ENCODE measurements at places on chromosomes 13 and 19. TPM values are rescaled to one million over a fixed set of nuclear protein-coding genes. Genes with fewer than 3 reads are reported as not detected.

- DNase-seq, result no peak
- H3K4me1 ChIP-seq, result peaks cover 50% of the 10 kb centered on the region
- no peaks in the 10 kb centered on the region for H3K36me3 ChIP-seq
- H3K27me3 ChIP-seq, result no peaks in the 10 kb centered on the region
- no peak overlapping the region for H3K4me3 ChIP-seq
Measured at GRCh38 chr13:37413161-37413560, 185.4 kb downstream of the POSTN start.

GRCh38 chr19:825897-826644, 1.6 kb upstream of the AZU1 start:
- H3K36me3 ChIP-seq, result no peaks in the 10 kb centered on the region
- DNase-seq, result no peak
- H3K4me1 ChIP-seq, result peaks cover 9% of the 10 kb centered on the region
- H3K27me3 ChIP-seq, result no peaks in the 10 kb centered on the region
- no peak overlapping the region for H3K27ac ChIP-seq
- no peak overlapping the region for H3K4me3 ChIP-seq

- no peak for DNase-seq
- H3K4me3 ChIP-seq, result peak overlapping the region; percentile 32
- H3K4me1 ChIP-seq, result peaks cover 38% of the 10 kb centered on the region
- peak overlapping the region; percentile 32 for H3K27ac ChIP-seq
- H3K27me3 ChIP-seq, result no peaks in the 10 kb centered on the region
Measured at GRCh38 chr19:18390065-18390907, 4.3 kb downstream of the GDF15 start.

DNA sequence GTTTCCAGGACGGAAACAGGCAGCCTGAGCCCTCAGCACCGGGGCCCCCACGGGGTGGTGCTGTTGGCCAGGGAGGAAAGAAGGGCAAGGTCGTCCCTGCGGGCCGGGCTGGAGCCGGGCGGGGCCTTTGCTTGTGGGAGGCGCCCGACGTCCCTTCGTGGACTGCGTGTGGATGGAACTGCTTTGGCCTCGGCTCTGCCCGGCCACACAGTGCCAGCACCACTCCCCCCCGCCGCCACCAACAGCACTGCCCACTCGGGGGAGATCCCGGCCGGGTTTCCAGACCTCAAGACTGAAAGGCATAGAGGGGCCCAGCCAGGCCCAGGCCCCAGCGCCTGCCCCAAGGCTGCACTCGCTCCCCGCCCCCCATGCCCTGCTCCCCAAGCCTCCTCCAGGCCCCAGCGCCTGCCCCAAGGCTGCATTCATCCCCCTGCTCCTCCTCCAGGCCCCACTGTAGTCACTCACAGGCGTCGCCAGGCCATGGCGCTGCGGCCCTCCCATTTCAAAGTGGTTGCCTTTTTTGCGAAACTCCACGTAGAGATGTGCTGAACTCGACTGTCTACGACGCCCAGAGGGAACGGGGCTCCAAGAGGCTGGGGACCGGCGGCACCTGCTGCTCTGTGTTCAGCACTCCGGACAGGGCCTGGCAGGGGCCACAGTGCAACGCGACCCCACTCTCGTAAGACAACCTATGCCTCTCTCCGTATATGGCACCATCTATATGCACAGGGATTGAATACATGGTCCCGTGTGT, 22.5 kb downstream of the C13orf46 start:
- no peaks in the 10 kb centered on the region for H3K27me3 ChIP-seq
- no peak overlapping the region for H3K27ac ChIP-seq
- H3K4me3 ChIP-seq, result no peak overlapping the region
- no peak for DNase-seq
- H3K36me3 ChIP-seq, result peaks cover 16% of the 10 kb centered on the region

ZNF132 gene
- total RNA-seq, result 1.2 TPM

DNA sequence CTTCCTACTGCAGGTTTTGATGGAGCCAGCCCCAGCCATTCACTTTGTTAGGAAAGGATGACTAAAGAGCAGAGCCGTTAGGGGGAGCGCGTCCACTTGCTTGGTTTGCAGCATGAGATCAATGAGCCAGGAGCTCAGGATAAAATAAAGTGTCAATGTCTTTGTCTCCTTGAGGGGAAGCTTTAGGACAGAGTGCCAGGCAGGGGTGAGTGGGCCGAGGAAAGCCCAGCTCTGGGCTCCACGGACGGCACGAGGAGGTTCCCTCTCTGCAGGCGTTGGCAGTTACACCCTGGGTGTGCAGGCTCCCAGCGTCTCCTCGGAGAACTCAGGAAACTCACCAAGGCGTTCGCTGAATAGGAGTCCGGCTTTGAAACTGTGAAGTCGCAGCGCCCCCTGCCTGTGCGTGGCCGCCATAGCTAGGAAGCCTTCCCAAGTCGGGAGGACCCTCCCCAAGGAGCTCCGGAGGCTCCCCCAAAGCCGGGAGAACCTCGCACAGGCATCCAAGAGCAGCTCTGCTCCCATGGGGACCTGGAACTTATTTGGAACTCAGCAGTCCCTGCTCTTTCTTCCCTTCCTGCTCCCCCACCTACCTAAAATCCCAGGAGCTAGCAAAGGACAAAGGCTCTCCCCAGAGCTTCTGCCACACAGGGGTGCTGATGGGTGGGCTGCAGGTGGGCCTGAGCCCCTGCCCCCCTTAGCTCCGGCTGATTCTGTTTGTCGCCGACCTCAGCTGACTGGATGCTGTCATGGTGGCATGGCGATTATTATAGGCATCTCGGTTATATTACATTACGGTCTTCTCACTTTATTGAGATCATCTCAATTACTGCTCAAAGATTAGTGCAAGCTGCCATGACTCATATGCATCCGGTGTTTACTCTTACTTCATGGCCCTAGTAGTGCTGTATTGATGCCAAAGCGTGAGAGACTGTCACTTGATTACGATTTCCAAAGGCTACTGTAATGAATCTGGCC, 34.4 kb downstream of the GSX1 start:
- H3K27ac ChIP-seq, result no peak overlapping the region
- H3K36me3 ChIP-seq, result no peaks in the 10 kb centered on the region
- peak overlapping the region; percentile 68 for H3K4me3 ChIP-seq
- H3K4me1 ChIP-seq, result peaks cover 2% of the 10 kb centered on the region
- peaks cover 66% of the 10 kb centered on the region for H3K27me3 ChIP-seq

DNA sequence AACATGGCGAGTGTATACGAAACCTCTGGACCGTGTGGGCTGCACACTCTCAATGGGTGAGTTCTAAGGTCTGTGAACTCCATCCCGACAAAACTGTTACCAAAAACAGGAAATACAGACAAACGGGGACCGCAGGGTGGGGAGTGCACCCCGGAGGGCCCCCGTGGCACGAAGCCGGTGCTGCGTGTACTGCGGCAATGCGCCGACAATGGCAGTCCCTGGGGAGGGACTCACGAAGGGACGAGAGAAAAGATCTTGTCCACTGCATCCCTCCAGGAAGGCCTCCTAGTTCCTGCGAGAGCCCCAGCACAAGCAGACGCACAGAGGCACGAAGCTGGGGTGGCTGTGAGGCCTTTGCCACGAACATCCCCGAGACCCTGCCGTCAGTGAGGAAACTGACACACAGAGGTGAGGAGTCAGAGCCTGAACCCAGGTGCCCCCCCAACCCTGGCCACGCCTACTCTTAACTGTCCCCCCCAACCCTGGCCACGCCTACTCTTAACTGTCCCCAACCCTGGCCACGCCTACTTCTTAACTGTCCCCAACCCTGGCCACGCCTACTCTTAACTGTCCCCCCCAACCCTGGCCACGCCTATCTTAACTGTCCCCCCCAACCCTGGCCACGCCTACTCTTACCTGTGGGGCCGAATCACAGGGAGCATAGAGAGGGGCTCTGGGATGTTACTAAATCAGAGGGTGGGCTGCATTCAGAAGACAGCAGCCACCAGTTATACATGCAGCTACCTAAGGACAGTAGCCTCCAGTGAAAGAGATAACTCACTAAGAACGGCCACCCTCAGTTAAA, 4.2 kb downstream of the MED16 start:
- H3K27ac ChIP-seq, result no peak overlapping the region
- no peak for DNase-seq
- H3K36me3 ChIP-seq, result peaks cover 7% of the 10 kb centered on the region
- H3K4me3 ChIP-seq, result no peak overlapping the region
- H3K4me1 ChIP-seq, result peaks cover 15% of the 10 kb centered on the region

RUBCNL gene
- total RNA-seq, result 0.78 TPM

- peaks cover 8% of the 10 kb centered on the region for H3K27me3 ChIP-seq
- no peak overlapping the region for H3K27ac ChIP-seq
Measured at GRCh38 chr13:106987427-106987785, 419.5 kb upstream of the ARGLU1 start.

DNA sequence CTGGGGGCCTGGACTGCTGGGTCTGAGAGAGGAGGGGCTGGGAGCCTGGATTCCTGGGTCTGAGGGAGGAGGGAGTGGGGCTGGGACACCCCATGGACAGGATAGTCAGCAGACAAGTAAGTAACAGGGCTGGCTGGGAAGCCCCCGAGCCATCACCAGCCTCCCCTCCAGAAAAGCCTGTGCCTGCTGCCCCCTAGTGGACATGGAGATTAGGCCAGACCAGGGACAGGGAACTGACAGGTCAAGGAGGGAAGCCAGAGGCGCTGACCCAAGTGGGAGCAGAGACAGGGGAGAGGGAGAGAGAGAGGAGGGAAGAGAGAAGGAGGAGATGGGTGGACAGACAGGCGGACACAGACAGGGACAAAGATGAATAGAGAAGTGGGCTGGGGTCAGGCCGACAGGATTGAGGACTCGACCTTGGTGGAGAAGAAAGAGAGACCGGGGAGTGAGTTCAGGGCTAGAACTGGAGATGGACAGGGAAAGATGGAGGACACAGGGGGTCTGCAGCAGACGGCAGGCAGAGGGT, 6.7 kb upstream of the ERFL start:
- no peaks in the 10 kb centered on the region for H3K36me3 ChIP-seq
- H3K27ac ChIP-seq, result no peak overlapping the region
- peak; percentile 92 for DNase-seq
- no peak overlapping the region for H3K4me3 ChIP-seq

- no peak for DNase-seq
- peaks cover 25% of the 10 kb centered on the region for H3K4me1 ChIP-seq
- peaks cover 13% of the 10 kb centered on the region for H3K36me3 ChIP-seq
Measured at GRCh38 chr13:74027161-74027779, 106.9 kb downstream of the KLF12 start.

DNA sequence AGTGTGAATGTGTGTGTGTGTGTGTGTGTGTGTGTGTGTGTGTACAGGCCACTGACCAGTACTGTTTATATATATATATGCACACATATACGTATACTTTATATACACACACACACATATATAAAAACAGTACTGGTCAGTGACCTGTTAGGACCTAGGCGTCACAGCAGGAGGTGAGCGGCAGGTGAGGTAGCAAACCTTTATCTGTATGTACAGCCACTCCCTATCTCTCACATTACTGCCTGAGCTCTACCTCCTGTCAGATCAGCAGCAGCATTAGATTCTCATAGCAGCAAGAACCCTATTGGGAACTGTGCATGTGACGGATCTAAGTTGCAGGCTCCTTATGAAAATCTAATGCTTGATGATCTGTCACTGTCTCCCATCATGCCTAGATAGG, 34.5 kb downstream of the TBC1D4 start:
- DNase-seq, result no peak
- H3K27me3 ChIP-seq, result no peaks in the 10 kb centered on the region
- H3K4me1 ChIP-seq, result peaks cover 12% of the 10 kb centered on the region
- H3K36me3 ChIP-seq, result no peaks in the 10 kb centered on the region
- no peak overlapping the region for H3K27ac ChIP-seq
- H3K4me3 ChIP-seq, result no peak overlapping the region

HIPK4 gene
- 0.29 TPM for total RNA-seq

ZIC2 gene
- total RNA-seq, result 196 TPM

PALM gene
- total RNA-seq, result 236 TPM

SHANK1 gene
- total RNA-seq, result 0.40 TPM

- H3K4me3 ChIP-seq, result no peak overlapping the region
- H3K27ac ChIP-seq, result peak overlapping the region; percentile 85
- DNase-seq, result no peak
- H3K36me3 ChIP-seq, result peaks cover 43% of the 10 kb centered on the region
- H3K4me1 ChIP-seq, result peaks cover 29% of the 10 kb centered on the region
Measured at GRCh38 chr13:29532821-29533220, 62.7 kb downstream of the SLC7A1 start.

DNA sequence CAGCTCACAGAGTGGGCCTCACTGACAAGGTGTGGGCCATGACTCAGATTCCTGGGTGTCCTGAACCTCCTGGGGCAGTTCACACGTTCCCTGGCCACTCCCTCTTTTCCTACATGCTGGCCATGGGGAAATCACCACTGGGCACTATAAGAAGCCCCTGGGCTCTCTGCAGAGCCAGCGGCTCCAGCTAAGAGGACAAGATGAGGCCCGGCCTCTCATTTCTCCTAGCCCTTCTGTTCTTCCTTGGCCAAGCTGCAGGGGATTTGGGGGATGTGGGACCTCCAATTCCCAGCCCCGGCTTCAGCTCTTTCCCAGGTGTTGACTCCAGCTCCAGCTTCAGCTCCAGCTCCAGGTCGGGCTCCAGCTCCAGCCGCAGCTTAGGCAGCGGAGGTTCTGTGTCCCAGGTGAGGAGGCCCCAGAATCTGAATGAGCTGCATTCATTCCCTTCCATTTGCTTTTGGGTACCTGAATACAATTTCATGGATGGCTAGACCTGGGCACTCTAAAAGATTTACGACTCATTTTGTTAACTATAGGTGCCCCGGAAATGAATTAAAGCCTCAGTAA, at the start of gene OLFM4:
Gene OLFM4 (plus strand): TSS at position 177 of the 567 bp plus-strand sequence. CDS start 24 bp downstream, at position 201.
- DNase-seq, result no peak
- H3K27ac ChIP-seq, result no peak within 1 kb of the TSS
- no peaks in the 10 kb centered on the region for H3K27me3 ChIP-seq
- H3K4me1 ChIP-seq, result no peaks in the 10 kb centered on the region
- H3K36me3 ChIP-seq, result no peaks in the 10 kb centered on the region

CLDN10 gene
- total RNA-seq, result not detected

KLF2 gene
- total RNA-seq, result 55.5 TPM

ADPRHL1 gene
- 2.9 TPM for total RNA-seq

COX6B2 gene
- not detected for total RNA-seq

DNA sequence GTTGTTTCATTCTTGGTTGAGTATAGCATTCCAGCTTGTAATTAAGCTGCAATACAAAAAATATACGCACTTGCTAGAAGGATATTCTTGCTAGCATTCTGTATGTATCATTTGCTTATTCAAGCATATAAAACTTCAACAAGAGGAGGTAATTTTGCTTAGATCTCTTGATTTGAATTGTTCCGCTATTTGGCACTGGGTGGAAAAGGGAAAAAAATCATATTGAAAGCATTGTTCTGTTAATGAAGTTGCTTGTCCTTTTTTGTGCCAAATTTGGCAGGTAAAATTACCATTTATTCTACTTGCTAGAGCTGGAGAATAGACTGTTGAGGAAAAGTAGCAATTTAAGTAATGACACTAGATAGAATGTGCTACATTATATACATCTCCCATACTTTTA, 190.2 kb downstream of the GGACT start:
- no peak for DNase-seq
- H3K4me1 ChIP-seq, result peaks cover 8% of the 10 kb centered on the region
- H3K36me3 ChIP-seq, result peaks cover 11% of the 10 kb centered on the region
- no peak overlapping the region for H3K4me3 ChIP-seq
- no peak overlapping the region for H3K27ac ChIP-seq

SBK3 gene
- total RNA-seq, result not detected

PCDH8 gene
- not detected for total RNA-seq

- peaks cover 13% of the 10 kb centered on the region for H3K4me1 ChIP-seq
- peaks cover 19% of the 10 kb centered on the region for H3K27me3 ChIP-seq
- no peaks in the 10 kb centered on the region for H3K36me3 ChIP-seq
Measured at GRCh38 chr13:112934078-112934477, 34.9 kb upstream of the MCF2L start.

FUT3 gene
- total RNA-seq, result not detected

All from osteocyte (in vitro differentiated cells).